ENCODE measurements at places on chromosomes 2 and 18. TPM values are rescaled to one million over a fixed set of nuclear protein-coding genes. Genes with fewer than 3 reads are reported as not detected.

MRPL33 gene
- 176 TPM for polyA plus RNA-seq

BCL11A gene
- polyA plus RNA-seq = 189 TPM

RIT2 gene
- polyA plus RNA-seq = not detected

C1QL2 gene
- not detected for polyA plus RNA-seq

CREG2 gene
- polyA plus RNA-seq = 0.06 TPM

CENPA gene
- not detected for polyA plus RNA-seq

KCNJ3 gene
- polyA plus RNA-seq = not detected

LYG1 gene
- polyA plus RNA-seq = 0.48 TPM
